ENCODE measurements at places on chromosomes 6 and 20.

DNA sequence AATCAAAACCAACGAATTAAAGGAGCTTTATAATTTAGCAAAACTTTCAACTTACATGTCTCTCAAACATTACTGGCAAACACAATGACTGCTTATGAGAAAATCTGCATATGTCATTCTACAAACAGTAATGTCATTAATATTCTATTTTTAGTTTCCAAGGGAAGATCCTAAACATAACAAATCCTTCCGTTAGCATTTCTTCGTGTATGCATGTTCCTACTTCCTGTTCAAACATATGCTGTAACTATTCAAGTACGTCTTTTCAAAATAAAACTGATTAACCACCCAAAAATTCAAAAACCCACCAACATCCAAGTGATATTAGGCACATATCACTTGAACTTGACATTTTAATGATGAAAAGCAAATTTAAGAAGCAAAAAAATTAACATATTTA is 131.3 kb downstream of the HACE1 start:
- DNase-seq: no peak

DNA sequence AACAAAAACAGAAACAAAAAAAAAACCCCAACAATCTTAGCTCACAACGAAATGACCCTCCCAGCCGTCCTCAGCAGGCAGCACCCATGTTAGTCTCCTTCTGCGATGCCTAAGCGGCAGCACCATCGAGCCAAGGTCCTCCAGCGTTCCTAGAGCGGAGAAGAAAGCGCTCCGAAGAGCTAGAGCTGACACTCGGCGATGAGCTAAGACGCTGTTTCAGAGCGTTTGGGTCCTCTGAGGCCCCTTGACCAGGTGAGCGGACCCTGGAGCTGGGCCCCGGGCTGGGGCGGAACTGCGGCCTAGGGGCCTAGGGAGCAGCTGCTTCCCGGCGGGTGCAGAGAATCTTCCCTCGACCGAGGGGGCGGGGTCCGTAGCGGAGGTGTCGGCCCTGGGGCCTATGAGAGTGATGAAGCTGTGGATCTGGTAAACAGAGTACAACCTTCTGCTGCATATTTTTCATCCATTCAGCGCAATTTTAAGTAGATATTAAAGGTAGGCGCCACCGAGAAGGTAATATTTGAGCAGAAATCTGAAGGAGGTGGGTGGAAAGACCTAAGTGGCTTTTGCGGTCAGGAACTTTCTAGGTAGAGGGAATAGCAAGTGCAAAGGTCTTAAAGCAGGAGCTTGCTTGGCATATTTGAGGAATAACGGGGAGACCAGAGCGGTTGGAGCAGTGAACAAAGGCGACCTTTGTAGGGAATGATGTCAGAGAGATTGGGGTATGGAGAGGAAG is at the start of gene ZSCAN26:
Gene ZSCAN26, plus strand, starts transcription at position 182 of the 733 bp plus-strand sequence. CDS start 4,777 bp downstream, outside the sequence.
- DNase-seq: peak; percentile 87

DNA sequence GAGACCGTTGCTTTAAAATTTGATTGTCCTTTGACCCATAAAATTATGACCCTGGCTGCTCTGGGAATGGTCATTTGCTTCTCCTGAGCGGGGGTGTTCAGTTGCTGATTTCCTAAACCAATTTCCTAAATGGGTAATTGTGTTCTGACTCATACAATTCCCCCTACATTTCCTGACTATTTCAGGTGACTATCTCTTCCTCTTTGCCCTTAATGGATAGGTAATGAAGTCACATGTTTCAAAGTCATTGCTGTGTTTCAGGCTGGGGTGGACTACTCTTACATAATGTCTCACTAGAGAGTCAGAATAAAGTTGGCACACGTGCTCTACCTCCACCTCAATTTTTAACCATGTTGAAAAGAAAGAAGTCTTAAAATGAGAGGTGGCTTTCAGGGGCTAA is 109.8 kb downstream of the DOK5 start:
- no peak for DNase-seq

GRCh38 chr20:57265997-57266290 is 497 bp downstream of the BMP7 start:
- DNase-seq: no peak

GRCh38 chr6:126227833-126228702 is 111.8 kb upstream of the CENPW start:
- no peak for DNase-seq

Measured in H7 (cell line).